ENCODE measurements at places on chromosomes 7 and 10.
A peak's percentile ranks its signal among the peaks of the same experiment; 100 is the strongest.

- no peak for DNase-seq
Observed at GRCh38 chr10:113893570-113893969, 39.1 kb downstream of the NHLRC2 start.

GRCh38 chr7:43439631-43440401 is 143.1 kb upstream of the STK17A start:
- DNase-seq: peak; percentile 74

DNA sequence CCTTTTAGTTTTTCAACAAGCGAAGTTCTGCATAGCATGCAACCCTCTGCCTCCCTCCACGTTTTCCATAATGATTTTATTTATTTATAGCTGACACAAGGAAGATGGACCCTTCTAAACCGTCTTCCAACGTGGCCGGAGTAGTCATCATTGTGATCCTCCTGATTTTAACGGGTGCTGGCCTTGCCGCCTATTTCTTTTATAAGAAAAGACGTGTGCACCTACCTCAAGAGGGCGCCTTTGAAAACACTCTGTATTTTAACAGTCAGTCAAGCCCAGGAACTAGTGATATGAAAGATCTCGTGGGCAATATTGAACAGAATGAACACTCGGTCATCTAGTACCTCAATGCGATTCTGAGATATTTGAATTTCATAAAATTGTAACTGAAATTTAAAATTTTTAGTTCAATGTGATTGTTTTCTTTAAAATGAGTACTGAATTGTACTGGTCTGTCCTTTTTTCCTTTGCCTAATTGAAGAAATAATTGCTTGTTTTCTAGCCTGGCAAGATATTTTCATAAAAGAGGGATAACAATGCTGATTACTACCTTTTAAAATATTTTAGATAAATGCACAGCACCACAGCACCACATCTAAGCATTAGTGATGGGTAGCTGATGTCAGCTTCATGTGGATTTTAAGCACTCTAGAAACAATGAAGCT is 41.5 kb upstream of the SLC39A12 start:
- DNase-seq: peak; percentile 40

GRCh38 chr7:151813997-151814396 is 62.9 kb downstream of the PRKAG2 start:
- no peak for DNase-seq

DNA sequence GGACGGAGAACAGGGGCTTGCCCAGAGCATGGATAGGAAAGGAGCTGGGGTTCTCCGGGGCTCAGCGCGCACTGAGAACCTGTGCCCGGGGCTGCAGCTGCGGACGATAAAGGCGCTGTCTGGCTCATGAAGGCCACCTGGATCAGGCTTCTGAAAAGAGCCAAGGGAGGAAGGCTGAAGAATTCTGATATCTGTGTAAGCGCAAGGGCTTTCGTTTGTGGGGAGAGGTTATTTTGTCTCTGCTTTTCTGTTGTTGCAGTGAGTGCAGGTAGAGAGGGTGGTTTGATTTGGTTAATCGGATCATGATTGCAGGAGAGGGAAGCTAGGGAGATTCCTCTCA is 250.5 kb downstream of the NSUN6 start:
- no peak for DNase-seq

GRCh38 chr10:34664706-34665105 is 150.4 kb downstream of the PARD3 start:
- no peak for DNase-seq

GRCh38 chr10:78188446-78188845 is 154.8 kb downstream of the RPS24 start:
- no peak for DNase-seq
